Adipose tissue (tissue), 3 donors: ENCODE measurements at places on chromosomes 12 and 14. TPM values are rescaled to one million over a fixed set of nuclear protein-coding genes. Genes with fewer than 3 reads are reported as not detected.

The CLEC2B gene
- polyA plus RNA-seq, result 12.8 TPM

The PLEK2 gene
- 7.4 TPM for polyA plus RNA-seq

The CFAP251 gene
- polyA plus RNA-seq, result 0.46 TPM

The SLC6A15 gene
- 0.06 TPM for polyA plus RNA-seq

The HVCN1 gene
- 4.7 TPM for polyA plus RNA-seq
